ENCODE measurements at places on chromosomes 5 and 9.

DNA sequence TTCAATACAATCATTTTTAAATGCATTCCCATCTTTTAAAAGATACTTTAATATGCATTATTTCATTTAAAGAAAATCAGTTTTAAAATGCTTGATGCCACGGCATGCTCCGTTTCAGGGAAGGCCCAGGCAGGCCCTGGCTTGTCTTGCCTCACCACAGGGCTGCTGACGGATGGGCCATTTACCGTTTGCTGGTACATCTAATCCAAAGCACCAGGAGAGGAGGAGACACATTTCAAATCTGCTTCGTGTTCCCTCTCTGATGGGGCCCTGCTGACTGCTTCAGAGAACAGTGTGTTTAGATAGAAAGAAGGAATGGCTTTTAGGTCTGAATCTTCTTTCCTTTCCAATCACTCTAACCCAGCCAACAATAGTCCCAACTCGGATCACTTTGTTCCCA, 185.2 kb downstream of the DCP2 start:
- no peak for DNase-seq

- DNase-seq = no peak
These were observed 48.7 kb upstream of the CEMIP2 start for GRCh38 chr9:71816916-71817451.

GRCh38 chr9:1875251-1875851, 139.8 kb upstream of the SMARCA2 start:
- no peak for DNase-seq

GRCh38 chr9:117073539-117074341, 341.1 kb downstream of the ASTN2 start:
- DNase-seq = peak; percentile 81

DNA sequence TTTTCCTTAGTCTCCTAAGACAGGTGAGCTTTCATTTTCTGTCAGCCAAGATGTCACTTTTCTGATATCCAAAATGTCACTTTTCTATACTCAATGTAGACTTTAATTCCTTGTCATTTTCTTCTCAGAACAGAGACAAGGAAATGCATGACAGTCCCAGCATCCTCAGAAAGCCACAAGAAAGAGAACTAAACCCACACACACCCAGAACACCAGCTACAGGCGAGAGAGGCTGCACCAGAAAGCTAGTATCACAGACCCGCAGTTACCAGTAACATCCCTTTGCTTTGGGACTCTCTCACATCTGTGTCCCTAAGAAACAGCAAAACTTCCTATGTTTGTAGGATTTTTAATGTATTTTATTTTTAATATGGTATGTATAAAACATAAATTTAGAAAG, 17.1 kb downstream of the TRMO start:
- DNase-seq = no peak

GRCh38 chr5:95081500-95081960, 203.4 kb downstream of the MCTP1 start:
- DNase-seq = peak; percentile 62

DNA sequence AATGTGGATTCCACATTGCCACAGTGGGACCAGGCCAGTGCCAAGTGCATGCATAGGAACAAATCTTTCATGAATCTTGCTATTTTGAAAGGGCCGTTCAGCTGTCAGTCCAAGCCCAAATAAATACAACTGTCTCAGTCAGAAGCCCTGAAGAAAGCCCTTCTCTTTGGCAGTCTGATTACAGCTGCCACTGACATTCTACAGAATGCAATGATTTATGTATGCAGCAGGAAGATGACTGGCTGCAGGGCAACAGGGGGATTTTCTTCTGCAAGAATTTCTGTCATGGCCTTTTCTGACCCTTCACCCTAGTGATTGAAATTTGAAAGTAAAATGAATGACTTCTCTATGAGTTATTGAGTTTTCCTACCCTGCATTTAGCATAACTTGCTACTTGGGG, 86.7 kb upstream of the FER start:
- no peak for DNase-seq

GRCh38 chr5:13919087-13919486, 25.4 kb downstream of the DNAH5 start:
- DNase-seq = no peak

GRCh38 chr9:121637713-121638220, 13.7 kb upstream of the DAB2IP start:
- DNase-seq = no peak
